GM12892 (cell line): ENCODE measurements at places on chromosomes 2 and 18.

GRCh38 chr2:68368654-68369336 lies 3.7 kb downstream of the PLEK start:
- DNase-seq = no peak

- DNase-seq = no peak
Observed at GRCh38 chr2:106115250-106115649, 78.9 kb downstream of the UXS1 start.

DNA sequence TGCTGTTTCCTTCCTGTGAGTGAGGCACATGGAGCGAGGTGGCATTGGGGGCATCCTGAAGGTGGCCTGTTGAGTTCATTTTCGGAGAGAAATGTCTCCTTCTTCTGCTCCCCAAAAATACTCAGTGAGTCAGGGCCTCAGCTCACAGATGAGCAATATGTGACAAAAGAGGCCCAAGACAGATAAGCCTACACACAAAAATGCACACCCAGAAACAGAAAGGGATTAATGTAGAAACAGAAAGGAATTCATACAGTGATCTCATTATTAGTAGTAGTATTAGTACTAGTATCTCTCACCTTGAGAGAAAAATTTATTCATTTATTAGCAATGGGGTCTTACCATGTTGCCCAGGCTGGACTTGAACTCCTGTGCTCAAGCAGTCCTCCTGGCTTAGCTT lies 5.1 kb downstream of the GPR75 start:
- no peak for DNase-seq

GRCh38 chr2:231294116-231294515 lies 95.7 kb downstream of the ARMC9 start:
- DNase-seq = no peak

DNA sequence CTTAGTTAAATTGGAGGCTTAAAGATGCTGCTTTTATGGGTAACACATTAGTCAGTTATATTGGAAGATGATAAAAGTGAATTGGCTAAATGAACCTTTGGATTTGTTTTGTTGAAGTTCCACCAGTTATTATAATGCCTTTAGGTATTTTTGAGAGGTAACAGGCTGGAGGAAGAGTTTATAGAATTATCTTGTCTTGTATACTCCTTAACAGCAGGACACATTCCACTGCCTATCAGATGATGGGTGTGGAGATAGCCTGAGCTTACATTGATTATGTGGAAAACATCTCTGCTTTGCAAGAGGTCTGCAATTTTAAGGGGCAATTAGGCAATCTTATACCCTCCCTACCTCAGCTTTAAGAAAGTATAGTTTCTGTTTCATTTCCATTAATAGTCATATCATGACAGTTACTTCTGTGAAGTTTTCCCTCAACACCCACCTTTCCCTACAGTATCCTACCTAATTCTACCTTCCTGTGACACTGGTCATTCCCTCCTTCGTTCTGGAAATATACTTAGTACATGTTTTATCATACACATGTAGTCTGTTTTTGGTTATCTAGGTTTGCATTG lies 403.7 kb upstream of the SPRED2 start:
- no peak for DNase-seq

DNA sequence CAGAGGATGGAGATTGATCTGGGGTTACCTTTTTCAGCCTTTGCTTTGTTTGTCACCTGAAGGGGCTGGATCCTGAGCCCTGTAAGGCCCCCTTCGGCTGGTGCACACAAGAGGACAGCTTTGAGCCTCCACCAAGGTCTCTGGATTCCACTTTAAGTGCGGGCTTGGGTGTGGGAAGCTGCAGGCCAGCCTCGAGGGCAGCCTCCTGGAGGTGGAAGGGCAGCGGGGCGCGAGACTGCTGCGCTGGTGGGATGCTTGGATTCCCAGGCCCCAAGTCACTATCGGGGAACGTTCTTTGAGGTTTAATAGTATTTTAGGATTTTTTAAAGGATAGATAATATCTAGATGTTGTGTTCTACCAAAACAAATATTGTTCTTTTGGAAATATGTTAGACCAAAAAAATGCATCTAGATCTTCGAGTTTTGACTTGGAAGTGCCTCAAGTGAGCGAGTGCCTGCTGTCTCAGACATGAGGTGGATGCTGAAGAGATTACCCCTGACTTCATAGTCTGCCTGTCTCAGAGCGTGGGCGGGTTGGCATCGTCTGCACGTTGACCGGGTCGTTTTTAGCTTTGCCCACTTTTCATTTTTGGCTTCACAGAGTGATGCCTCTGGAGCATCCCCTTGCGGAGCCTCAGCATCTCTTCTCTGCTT lies 113.8 kb downstream of the AGAP1 start:
- no peak for DNase-seq

- no peak for DNase-seq
Observed at GRCh38 chr2:237011206-237011795, 74.4 kb upstream of the COPS8 start.

GRCh38 chr2:201319511-201319910 lies 37.6 kb downstream of the FLACC1 start:
- no peak for DNase-seq

GRCh38 chr18:44900627-44901026 lies 219.9 kb downstream of the SETBP1 start:
- no peak for DNase-seq

DNA sequence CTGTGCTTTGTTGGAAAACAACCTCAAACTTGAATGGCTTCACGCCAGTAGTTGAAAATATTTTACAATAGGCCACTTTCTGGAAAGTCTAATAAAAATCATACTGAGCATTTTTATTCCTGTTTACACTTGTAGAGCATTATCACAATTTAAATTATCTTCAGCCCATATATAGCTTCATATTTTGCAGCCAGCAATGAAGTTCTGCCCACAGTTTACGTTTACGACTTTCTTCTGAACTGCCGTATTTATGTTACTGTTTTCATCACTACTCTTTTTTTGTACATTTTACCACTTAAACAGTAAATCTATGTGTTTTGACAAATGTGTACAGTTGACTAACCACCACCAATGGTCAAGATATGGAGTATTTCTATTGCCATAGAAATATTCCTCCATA lies 86.2 kb downstream of the COPS8 start:
- DNase-seq = no peak

GRCh38 chr2:20052229-20052851 lies 912 bp upstream of the LAPTM4A start:
- DNase-seq = no peak

GRCh38 chr2:9519250-9519649 lies 36.4 kb downstream of the ADAM17 start:
- DNase-seq = no peak

- DNase-seq = no peak
Observed at GRCh38 chr2:3277748-3278520, 99.7 kb downstream of the EIPR1 start.

DNA sequence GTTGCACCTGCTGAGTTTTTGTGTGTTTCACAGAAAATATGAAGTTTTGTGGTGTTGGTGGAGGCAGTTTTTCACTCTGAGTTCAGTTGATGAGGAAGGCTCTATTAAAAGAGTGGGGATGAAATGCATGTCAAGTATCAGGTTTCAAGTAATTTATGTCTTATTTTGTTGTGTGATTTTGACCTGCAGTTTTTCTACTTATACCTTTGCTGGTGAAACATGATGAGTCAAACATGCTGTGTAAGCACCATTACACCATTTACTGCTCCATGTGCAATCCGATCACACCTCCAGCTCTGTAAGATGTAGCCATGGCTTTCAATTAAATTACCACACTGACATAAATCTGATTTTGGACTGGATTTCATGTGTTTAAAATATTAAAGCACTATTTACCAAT lies 174.5 kb upstream of the ZEB2 start:
- DNase-seq = no peak

DNA sequence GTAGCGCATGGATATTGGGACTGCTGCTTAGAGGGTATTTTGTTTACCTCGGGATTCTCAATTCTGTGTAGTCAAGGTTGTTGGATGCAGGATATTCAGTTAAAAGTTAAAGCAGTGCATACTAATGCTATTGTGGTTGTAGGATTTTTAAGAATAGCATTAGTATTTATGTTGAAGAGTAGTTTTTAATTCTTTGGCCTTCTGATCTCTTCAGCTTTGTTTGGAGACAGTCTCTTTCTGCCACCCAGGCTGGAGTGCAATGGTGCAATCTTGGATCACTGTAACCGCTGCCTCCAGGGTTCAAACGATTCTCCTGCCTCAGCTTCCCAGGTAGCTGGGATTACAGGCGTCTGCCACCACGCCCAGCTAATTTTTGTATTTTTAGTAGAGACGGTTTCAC lies 1.5 kb downstream of the RHBDD1 start:
- DNase-seq = no peak

- no peak for DNase-seq
Observed at GRCh38 chr18:48227206-48227605, 182.0 kb downstream of the ZBTB7C start.

DNA sequence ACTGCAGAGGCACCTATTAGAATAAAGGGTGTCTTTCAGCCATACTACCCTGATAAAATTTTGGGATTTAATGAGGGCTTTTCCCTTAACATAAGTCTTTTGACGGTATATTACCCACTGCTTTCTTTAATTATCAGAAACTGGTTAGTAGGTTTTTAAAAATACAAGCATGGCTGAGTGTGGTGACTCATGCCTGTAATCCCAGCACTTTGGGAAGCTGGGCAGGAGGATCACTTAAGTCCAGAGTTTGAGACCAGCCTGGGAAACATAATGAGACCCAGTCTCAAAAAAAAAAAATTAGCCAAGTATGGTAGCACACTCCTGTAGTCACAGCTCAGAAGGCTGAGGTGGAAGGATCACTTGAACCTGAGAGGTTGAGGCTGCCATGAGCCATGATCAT lies 16.1 kb downstream of the CPSF3 start:
- DNase-seq = no peak

DNA sequence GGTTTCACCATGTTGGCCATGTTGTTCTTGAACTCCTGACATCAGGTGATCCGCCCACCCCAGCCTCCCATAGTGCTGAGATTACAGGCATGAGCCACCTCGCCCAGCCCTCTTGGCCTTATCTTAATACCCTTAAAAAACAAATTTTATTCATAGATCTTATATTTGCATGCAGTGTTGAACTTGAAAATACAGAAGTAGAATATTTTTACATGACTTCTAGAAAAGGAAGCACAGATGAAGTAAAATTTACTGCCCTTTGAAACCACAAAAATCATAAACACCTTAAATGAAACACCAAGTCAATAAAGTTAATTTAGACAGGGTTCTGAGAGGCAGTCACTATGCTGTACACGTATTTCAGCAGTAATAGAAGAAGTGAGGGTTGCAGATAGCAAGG lies 145.7 kb downstream of the CERS6 start:
- no peak for DNase-seq

DNA sequence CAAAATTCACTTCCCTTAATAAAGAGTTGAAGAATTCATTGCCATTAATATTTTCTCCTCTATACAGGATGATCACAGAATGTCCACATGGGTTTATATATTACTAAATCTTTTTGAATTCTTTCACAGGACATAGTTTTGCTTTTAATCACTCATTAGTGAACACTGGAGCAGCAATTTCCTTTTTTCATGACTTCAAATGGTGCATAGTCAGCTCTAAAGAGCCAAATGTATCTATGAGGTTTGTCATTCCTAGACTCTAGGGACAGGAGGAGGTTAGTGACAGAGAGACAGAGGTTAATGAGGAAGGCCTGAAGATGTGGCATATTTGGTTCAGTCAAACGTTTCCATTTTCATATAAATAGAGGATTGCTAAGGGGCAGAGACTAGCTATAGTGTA lies 111.8 kb downstream of the FSHR start:
- no peak for DNase-seq

GRCh38 chr2:100806550-100806949 lies 13.4 kb upstream of the NPAS2 start:
- no peak for DNase-seq

- no peak for DNase-seq
Observed at GRCh38 chr2:218985325-218986091, 524 bp upstream of the FEV start.
